ENCODE measurements at places on chromosomes 7 and 10. TPM values are rescaled to one million over a fixed set of nuclear protein-coding genes. Genes with fewer than 3 reads are reported as not detected.

GRCh38 chr7:24830440-24831050 lies 73.3 kb upstream of the GSDME start:
- H3K36me3 ChIP-seq = no peaks in the 10 kb centered on the region
- H3K4me1 ChIP-seq = peaks cover 31% of the 10 kb centered on the region
- DNase-seq = no peak
- no peak overlapping the region for H3K27ac ChIP-seq
- no peak overlapping the region for H3K4me3 ChIP-seq
- H3K27me3 ChIP-seq = no peaks in the 10 kb centered on the region

Gene STAG3
- 0.66 TPM for polyA plus RNA-seq

GRCh38 chr10:114068054-114068707 lies 24.5 kb downstream of the ADRB1 start:
- H3K27me3 ChIP-seq = no peaks in the 10 kb centered on the region
- H3K4me1 ChIP-seq = peaks cover 53% of the 10 kb centered on the region
- DNase-seq = no peak
- H3K4me3 ChIP-seq = no peak overlapping the region
- H3K27ac ChIP-seq = peak overlapping the region; percentile 56
- no peaks in the 10 kb centered on the region for H3K36me3 ChIP-seq

- H3K4me1 ChIP-seq = no peaks in the 10 kb centered on the region
- no peaks in the 10 kb centered on the region for H3K36me3 ChIP-seq
- no peak overlapping the region for H3K27ac ChIP-seq
- H3K4me3 ChIP-seq = no peak overlapping the region
- H3K27me3 ChIP-seq = peaks cover 43% of the 10 kb centered on the region
These were observed 45.1 kb upstream of the AUTS2 start for GRCh38 chr7:69553190-69553589.

DNA sequence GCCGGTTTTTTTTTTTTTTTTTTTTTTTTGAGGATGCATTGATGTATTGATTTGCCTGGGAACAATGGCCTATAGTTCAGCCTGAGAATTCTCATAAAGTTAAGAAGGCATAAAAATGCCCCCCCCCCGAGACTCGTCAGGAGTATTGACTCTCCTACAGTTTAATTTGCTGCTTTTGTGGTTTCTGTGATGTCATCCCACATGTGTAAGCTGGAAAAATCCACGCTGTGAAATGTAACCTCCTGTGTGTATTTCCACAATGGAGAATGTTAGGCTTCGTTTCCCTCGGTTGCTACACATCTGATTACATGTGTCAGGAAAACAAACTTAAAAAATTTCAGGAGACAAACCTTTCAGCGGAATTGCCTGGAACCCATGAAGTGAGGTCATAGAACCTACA lies 117.9 kb downstream of the FANK1 start:
- no peaks in the 10 kb centered on the region for H3K4me1 ChIP-seq
- H3K4me3 ChIP-seq = no peak overlapping the region
- no peaks in the 10 kb centered on the region for H3K36me3 ChIP-seq
- H3K27me3 ChIP-seq = no peaks in the 10 kb centered on the region
- no peak overlapping the region for H3K27ac ChIP-seq

GRCh38 chr7:134613623-134614347 lies 32.9 kb upstream of the BPGM start:
- no peaks in the 10 kb centered on the region for H3K4me1 ChIP-seq
- no peaks in the 10 kb centered on the region for H3K36me3 ChIP-seq
- H3K27me3 ChIP-seq = no peaks in the 10 kb centered on the region

Gene KCP
- polyA plus RNA-seq = 0.44 TPM

Gene RBP3
- not detected for polyA plus RNA-seq

Gene TMEM229A
- not detected for polyA plus RNA-seq

Gene HOXA1
- polyA plus RNA-seq = 0.07 TPM

- no peaks in the 10 kb centered on the region for H3K36me3 ChIP-seq
- no peaks in the 10 kb centered on the region for H3K4me1 ChIP-seq
- no peaks in the 10 kb centered on the region for H3K27me3 ChIP-seq
- no peak overlapping the region for H3K4me3 ChIP-seq
- DNase-seq = no peak
These were observed 64.9 kb upstream of the NRBF2 start for GRCh38 chr10:63068246-63068645.

All from heart right ventricle (tissue), 16 donors.